AG10803 (cell line): ENCODE measurements at places on chromosomes 6 and 20.

- DNase-seq: peak; percentile 29
Measured at GRCh38 chr6:149318581-149319286, 1.2 kb downstream of the TAB2 start.

DNA sequence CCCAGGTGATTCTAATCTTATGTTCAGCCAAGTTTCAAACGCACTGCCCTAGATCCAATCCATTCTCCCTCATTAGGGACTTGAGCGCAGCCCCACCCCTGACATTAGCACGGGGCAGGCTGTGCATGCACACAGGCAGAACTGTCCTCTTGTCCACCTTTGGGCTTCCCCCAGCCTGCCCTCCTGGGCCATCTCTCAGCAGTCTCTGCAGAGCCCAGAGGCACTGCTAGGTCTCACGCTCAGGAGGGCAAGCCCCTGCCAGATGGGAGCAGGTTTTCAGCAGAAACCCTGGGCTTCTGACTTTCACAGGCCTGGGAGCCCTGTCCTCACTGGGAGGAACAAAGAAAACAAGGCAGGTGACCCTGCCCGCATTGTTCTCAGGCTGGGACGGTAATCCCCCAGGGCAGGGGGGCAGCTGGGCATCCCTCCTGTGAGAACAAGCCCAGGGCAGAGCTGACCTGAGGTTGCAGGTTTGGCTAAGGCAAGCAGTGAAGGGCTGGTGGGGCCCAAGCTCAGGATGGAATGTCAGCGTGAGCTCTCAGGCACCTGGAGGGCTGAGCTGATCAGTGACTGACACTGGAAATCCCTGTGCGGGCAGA lies 24.5 kb downstream of the KCNK5 start:
- DNase-seq: no peak

GRCh38 chr6:157242791-157243190 lies 80.5 kb downstream of the TMEM242 start:
- DNase-seq: no peak

DNA sequence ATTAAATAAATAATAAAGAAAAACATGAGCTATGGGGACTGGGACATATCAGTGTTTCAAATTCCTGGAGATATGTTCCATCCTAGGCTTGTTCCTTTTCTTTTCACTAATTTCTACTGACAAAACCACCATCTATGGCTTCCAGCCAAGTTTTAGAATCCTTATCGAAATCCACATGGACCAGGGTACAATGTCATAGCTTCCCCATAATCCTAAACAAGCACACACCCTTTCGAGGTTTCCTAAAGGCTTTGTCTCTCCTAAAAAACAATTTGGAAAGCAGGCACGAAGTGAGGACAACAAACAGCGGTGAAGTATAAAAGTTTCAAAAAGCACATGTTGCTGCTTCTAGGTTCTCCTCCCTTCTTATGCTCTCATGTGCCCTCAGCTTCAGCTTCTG lies 13.3 kb upstream of the DST start:
- DNase-seq: no peak
